CD8-positive, alpha-beta memory T cell (primary cell): ENCODE measurements at places on chromosomes 1 and 21.

DNA sequence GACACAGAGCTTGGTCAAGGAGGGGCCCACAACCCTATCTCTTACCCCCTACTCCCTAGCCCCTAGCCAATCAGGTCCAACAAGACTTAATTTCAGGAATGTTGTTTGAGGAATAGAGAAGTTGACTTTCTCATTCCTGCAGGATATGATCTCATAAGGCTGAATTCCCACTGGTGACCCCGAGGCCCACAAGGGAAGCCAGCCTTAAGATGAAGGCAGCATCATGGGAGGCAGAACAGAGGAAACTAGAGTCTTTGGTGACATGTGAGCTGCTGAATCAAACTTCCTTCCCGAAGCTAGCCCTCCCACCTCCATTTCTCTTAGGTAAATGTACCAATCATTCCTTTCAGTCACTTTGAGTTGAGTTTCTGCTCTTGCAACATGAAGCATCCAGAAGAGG is 9.1 kb upstream of the PDIK1L start:
- no peak overlapping the region for H3K27ac ChIP-seq
- no peaks in the 10 kb centered on the region for H3K27me3 ChIP-seq
- no peak for DNase-seq
- H3K36me3 ChIP-seq: no peaks in the 10 kb centered on the region
- no peak overlapping the region for H3K4me3 ChIP-seq
- H3K4me1 ChIP-seq: no peaks in the 10 kb centered on the region

- no peak overlapping the region for H3K4me3 ChIP-seq
- H3K4me1 ChIP-seq: peaks cover 86% of the 10 kb centered on the region
- H3K27ac ChIP-seq: no peak overlapping the region
- no peak for DNase-seq
- no peaks in the 10 kb centered on the region for H3K27me3 ChIP-seq
Measured at GRCh38 chr1:18945401-18945849, 11.1 kb downstream of the IFFO2 start.

DNA sequence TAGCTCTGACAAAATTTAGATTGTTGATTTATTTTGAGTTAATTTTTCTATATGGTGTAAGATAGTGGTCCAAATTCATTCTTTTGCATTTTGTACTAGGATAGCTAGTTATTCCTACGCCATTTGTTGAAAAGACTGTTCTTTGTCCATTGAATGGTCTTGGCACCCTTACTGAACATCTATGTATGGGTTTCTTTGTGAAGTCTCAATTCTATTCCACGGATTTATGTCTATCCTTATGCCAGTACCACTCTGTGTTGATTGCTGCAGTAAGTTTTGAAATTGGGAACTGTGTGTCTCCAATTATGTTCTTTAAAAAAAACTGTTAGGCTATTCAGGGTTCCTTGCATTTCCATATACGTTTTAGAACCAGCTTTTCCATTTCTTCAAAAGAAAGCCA is 145.7 kb downstream of the ZNF644 start:
- DNase-seq: no peak
- H3K27ac ChIP-seq: no peak overlapping the region
- no peaks in the 10 kb centered on the region for H3K27me3 ChIP-seq
- H3K4me3 ChIP-seq: no peak overlapping the region
- no peaks in the 10 kb centered on the region for H3K4me1 ChIP-seq

GRCh38 chr1:154755858-154756730 is 114.0 kb downstream of the KCNN3 start:
- no peaks in the 10 kb centered on the region for H3K27me3 ChIP-seq
- DNase-seq: no peak
- H3K27ac ChIP-seq: no peak overlapping the region
- H3K36me3 ChIP-seq: no peaks in the 10 kb centered on the region

DNA sequence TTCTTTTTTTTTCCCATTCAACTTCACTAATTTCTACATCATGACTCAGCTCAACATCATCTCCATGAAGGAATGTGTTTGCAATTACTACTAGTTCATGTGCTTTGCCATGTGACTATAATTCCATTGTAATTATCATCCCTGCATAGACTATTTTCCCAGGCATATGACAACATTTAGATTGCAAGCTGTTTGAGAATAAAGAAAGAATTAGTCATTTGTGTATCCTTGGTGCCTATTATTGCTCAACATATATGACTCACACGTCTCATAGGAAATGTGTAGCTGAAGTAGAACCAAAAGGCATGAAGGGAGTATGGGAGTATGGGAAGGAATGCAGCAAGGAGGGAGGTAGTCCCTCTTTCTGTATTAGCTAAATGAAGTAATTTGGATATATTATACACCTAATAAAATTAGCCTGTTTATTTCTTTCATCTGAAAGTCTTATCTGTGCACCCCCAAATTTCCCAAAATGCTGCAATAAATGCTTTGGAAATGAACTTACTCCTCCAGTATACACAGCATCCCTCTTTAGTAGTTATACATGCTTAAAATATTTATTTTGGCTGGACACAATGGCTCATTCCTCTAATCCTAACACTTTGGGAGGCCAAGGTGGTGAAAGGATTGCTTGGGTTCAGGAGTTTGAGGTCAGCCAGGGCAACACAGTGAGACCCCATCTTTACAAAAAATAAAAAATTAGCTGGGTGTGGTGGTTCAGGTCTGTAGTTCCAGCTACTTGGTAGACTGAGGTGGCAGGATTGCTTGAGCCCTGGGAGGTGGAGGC is 316.9 kb upstream of the ADGRL4 start:
- no peak overlapping the region for H3K27ac ChIP-seq
- no peaks in the 10 kb centered on the region for H3K4me1 ChIP-seq
- no peaks in the 10 kb centered on the region for H3K27me3 ChIP-seq
- no peak overlapping the region for H3K4me3 ChIP-seq

DNA sequence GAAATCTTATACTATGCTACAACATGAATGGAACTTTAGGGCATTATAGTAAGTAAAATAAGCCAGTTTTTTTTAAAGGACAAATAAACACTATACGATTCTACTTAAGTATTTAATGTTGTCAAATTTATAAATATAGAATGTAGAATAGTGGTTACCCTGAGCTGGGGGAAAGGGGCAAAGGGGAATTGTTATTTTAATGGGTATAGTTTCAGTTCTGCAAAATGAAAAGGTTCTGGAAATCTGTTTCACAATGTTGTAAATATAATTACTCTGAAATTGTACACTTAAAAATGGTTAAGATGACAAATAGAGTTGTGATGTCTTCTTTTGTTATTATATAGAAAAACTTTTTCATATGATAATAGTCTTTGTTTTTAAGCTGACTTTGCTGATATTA is 366.3 kb downstream of the MRPL39 start:
- H3K36me3 ChIP-seq: no peaks in the 10 kb centered on the region
- no peaks in the 10 kb centered on the region for H3K27me3 ChIP-seq
- no peaks in the 10 kb centered on the region for H3K4me1 ChIP-seq
- no peak overlapping the region for H3K27ac ChIP-seq

- no peak for DNase-seq
- no peak overlapping the region for H3K4me3 ChIP-seq
- H3K27me3 ChIP-seq: no peaks in the 10 kb centered on the region
- no peaks in the 10 kb centered on the region for H3K36me3 ChIP-seq
- no peak overlapping the region for H3K27ac ChIP-seq
Measured at GRCh38 chr1:241894016-241894415, 46.0 kb downstream of the EXO1 start.

DNA sequence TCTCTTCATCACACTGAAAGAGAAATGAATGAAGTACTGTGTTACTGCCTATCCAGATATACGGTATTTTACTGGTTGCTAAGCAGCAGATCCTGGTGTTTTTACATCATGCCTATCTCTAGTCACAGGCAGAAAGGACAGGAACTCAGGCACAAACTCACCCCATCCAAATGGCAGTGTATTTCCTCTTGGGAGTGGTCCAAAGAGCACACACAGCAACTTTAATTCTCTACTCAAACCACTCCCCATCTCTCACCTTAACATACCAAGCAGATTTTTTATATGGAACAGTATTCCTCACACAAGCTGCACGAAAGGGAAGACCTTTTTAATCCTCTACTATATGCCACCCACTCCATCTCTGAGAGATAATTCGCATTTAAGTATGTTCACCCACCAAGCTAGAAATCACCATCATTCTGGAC is 27.3 kb downstream of the EIF4G3 start:
- H3K27me3 ChIP-seq: no peaks in the 10 kb centered on the region
- H3K4me3 ChIP-seq: no peak overlapping the region
- H3K27ac ChIP-seq: no peak overlapping the region
- H3K4me1 ChIP-seq: no peaks in the 10 kb centered on the region

GRCh38 chr1:202029171-202029665 is 18.8 kb downstream of the ELF3 start:
- H3K4me3 ChIP-seq: no peak overlapping the region
- H3K36me3 ChIP-seq: no peaks in the 10 kb centered on the region
- no peaks in the 10 kb centered on the region for H3K4me1 ChIP-seq
- H3K27ac ChIP-seq: no peak overlapping the region

- H3K27ac ChIP-seq: no peak overlapping the region
- peaks cover 30% of the 10 kb centered on the region for H3K4me1 ChIP-seq
- peak overlapping the region; percentile 92 for H3K4me3 ChIP-seq
- DNase-seq: peak; percentile 50
- H3K27me3 ChIP-seq: peaks cover 9% of the 10 kb centered on the region
Measured at GRCh38 chr1:156706657-156707416, 1.5 kb upstream of the CRABP2 start.

- peak; percentile 85 for DNase-seq
- H3K27me3 ChIP-seq: no peaks in the 10 kb centered on the region
- H3K4me3 ChIP-seq: peak within 1 kb of the TSS; percentile 95
- peak within 1 kb of the TSS; percentile 82 for H3K27ac ChIP-seq
Measured at GRCh38 chr1:235367000-235367908, at the start of gene TBCE. Gene TBCE, plus strand, starts transcription at chr1:235367427. Its CDS starts 12,623 bp downstream, at chr1:235380050.

GRCh38 chr21:32819694-32820093 is 48.1 kb upstream of the PAXBP1 start:
- H3K4me1 ChIP-seq: no peaks in the 10 kb centered on the region
- H3K27me3 ChIP-seq: no peaks in the 10 kb centered on the region
- H3K4me3 ChIP-seq: no peak overlapping the region
- H3K36me3 ChIP-seq: no peaks in the 10 kb centered on the region

DNA sequence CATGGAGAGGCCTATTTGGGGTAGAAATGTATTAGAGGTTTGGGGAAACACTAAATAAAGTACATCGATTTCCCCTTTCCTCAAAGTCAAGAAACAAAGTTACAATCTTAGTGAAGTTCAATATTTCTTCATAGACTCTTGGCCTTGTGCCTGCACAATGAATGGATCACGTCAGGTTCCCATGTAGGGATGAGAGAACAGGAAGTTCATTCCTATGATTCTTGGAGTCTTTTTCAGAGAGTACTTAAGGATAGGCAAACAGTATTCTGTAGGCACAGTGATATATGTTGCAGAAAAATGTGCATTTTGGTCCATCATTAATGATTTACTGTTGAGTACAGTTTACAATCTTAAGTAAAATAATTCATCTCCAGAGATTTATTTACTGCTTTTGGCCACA is 275.5 kb downstream of the RGS7 start:
- H3K27me3 ChIP-seq: no peaks in the 10 kb centered on the region
- H3K36me3 ChIP-seq: no peaks in the 10 kb centered on the region
- no peaks in the 10 kb centered on the region for H3K4me1 ChIP-seq
- no peak for DNase-seq
- H3K4me3 ChIP-seq: no peak overlapping the region
- no peak overlapping the region for H3K27ac ChIP-seq

DNA sequence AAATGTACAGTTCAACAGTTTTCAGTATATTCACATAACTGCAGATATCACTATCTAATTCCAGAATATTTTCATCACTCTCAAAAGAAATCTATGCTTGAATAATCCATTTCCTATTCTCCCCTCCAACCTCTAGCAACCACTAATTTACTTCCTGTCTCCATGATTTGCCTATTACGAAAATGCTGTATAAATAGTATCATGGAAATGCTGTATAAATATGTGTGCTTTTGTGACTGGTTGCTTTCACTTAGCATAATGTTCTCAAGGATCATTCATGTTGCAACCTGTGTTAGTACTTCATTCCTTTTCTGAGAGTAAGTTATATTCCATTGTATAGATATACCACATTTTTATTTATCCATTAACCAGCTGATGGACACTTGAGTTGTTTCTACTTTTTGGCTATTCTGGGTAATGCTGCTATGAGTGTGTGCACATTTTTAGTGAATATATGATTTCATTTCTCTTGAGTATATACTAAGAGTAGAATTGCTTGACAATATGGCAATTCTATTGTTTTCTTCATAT is 115.6 kb downstream of the TNFSF18 start:
- no peak overlapping the region for H3K4me3 ChIP-seq
- H3K27me3 ChIP-seq: no peaks in the 10 kb centered on the region
- peaks cover 5% of the 10 kb centered on the region for H3K4me1 ChIP-seq
- no peak overlapping the region for H3K27ac ChIP-seq
- no peak for DNase-seq
- no peaks in the 10 kb centered on the region for H3K36me3 ChIP-seq

- no peaks in the 10 kb centered on the region for H3K36me3 ChIP-seq
- DNase-seq: no peak
- no peaks in the 10 kb centered on the region for H3K27me3 ChIP-seq
- no peak overlapping the region for H3K27ac ChIP-seq
- no peak overlapping the region for H3K4me3 ChIP-seq
Measured at GRCh38 chr1:26218906-26219494, 15.0 kb upstream of the CEP85 start.

GRCh38 chr1:196425513-196425912 is 182.7 kb downstream of the KCNT2 start:
- no peaks in the 10 kb centered on the region for H3K4me1 ChIP-seq
- no peak overlapping the region for H3K27ac ChIP-seq
- H3K36me3 ChIP-seq: no peaks in the 10 kb centered on the region
- no peaks in the 10 kb centered on the region for H3K27me3 ChIP-seq
- DNase-seq: no peak
- H3K4me3 ChIP-seq: no peak overlapping the region

DNA sequence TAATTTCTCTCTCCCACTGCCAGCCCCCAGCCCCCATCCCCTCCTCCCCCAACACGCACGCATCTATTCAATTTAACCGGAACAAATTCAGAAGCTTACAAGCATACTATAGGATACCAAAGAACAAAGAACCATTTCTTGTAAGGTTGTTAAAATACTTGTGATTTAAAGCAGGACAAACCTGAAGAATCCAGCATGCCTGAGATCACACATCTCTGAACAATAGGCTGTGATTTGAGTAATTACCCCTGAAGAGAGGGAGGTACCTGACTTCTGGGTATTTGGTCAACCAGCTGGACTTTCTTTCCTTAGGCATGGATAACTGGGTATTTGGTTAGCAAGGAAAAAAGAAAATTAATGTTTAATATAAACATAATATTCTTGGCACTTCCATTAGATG is 105.1 kb downstream of the NMNAT2 start:
- no peaks in the 10 kb centered on the region for H3K4me1 ChIP-seq
- H3K4me3 ChIP-seq: no peak overlapping the region
- no peaks in the 10 kb centered on the region for H3K27me3 ChIP-seq
- no peaks in the 10 kb centered on the region for H3K36me3 ChIP-seq
